EH (cell line): ENCODE measurements at places on chromosomes 5 and 9.

DNA sequence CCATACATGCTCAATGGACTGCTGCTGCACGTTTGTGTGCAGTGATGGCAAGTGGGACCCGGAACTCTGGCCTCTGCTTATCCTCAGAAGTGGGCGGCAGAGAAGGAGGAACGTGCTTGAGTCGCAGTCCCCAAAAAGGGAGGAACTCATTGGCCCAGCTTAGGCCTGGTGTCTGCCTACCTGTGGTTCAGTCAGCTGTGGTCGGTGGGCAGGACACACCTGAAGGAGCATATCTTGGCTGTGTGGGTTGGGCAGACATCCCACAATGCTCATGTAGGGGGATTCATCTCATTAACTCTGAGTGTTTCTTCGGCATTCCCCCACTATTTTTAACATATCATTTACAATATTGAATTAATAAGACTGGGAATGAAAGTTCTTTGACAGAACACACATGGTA, 122.9 kb upstream of the IL12B start:
- no peak for DNase-seq

DNA sequence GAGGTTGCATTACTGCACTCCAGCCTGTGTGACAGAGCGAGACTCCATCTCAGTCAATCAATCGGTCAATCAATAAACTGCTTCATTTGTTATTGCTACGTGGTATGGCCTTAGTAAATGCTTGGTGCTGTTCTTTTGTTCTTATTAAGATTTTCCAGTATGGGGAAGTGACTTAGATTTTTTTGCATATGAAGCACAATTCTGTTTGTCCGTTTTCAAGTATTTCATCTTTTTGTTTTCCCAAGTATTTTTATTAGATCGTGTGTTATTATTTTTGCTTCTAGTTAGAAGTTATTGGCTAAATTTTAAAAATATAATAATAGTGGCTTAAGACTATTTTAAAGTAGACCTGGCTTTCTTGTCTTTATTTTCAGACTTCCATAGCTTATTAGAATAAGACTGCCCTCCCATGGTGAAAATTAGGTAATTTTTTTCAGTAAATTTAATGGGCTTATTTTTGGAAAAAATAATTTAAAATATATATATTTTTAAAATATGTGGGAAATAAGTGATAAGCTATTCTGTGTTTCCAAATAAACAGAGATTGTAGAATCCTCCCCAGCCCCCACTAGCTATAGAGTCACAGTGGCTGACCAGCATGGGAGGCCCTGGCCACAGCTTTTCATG, 14.7 kb upstream of the OMD start:
- DNase-seq: peak; percentile 32

GRCh38 chr5:53246042-53246836, 136.7 kb upstream of the MOCS2 start:
- DNase-seq: peak; percentile 92

DNA sequence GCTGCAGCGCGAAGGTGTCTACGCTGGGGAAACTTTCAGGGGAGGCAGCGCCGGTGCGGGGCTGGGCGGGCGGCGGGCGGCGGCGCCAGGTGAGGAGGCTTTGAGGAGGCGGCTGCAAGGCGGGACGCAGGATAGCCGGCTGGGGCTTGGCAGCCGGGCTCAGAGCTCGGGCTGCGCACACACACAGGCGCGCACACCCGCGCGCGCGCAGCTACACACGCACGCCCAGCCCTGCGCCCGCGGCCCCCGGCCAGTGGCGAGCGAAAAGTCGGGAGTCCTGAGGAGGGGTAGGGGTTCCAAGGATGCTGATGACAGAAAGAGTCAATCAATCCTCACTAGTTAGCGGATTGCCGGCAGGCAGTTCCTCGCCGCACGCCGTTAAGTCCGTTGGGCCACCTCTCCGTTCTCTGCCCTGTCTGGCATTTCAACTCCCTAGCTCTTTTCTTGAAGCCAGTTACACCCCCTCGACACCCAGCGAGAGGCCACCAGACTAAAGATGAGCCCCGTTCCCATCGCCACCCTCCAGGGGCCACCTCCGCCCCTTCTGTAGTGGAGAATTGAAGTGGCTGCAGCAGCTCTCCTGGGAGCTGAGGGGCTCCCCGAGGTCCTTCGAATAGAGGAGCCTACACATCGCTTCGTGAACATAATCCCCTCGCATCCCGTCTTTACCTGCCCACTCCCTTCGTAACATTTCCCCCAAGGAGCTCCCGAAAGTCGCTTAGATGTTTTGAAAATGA, 1640.3 kb upstream of the C9orf72 start:
- no peak for DNase-seq

- no peak for DNase-seq
These were observed 185.5 kb downstream of the OLFM1 start for GRCh38 chr9:135273008-135273407.

DNA sequence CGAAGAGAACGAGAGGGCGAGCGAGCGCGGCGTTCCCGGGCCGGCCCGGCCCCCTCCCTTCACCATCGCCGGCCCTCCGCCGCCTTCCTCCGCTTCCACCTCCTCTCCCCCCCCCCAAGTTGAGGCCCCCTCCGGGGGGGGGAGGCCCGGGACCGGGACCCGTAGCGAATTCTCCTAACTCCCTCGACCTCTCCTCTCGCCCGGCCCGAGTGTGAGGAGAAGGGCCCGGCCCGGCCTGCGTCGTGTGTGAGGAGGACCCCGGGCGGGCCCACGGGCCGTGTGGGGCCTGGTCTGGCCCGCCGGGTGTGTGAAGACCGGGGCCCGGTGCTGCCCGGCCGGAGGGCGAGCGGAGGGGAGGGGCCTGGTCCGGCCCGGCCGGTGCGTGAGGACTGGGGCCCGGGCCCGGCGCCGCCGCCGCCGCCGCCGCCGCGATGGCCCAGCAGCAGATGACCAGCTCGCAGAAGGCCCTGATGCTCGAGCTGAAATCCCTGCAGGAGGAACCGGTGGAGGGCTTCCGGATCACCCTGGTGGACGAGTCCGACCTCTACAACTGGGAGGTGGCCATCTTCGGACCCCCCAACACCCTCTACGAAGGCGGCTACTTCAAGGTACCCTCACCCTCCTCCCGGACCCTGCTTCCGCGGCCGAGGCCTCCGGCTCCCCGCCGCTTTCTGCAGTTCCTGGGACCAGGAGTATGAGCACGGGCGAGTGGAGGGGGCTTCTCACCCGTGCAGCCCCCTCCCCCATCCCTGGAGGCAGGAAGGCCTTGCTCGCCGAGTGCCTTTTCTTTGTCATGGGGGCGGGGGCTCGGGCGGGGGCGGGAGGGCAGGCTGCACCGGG, 587 bp downstream of the UBE2R2 start:
- peak; percentile 84 for DNase-seq

DNA sequence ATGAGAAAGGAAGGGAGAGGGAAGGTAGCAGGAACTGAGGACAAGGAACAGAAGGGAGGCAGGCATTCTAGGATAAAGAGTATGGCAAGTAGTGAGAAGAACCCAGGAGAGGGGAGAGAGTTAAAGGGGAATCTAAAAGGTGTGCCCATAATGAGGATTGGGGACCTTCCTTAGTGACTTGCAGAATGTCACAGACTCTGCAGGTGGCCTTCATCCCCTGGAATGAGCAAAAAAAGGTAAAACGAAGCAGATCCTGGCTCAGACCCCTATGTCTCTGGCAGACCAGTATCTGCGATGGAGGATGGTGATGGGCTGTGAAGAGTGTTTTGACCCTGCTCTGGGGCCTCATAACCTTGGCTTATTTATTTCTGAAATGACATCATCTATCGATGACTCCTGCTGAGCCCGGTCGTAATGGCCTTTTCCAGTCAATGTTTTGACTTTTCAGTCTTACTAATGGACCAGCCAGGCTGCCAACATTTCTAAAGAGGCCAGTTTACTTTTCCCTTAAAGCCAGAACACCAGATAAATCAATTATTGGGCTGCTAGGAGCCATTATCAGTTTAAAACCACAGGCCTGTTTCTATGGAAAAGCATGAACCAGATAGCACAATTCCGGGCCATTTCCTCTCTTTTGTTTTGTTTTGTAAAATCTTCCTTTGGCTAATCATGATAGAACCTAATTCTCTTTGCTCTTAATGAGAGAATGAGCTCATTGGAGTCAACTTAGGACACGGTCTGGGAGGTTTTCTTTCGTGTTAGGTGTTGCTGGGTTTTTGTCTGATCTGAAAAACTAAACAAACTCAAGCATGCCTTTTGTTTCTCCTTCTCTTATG, 3.1 kb downstream of the TMOD1 start:
- peak; percentile 7 for DNase-seq

- no peak for DNase-seq
These were observed 405.4 kb downstream of the TMEM232 start for GRCh38 chr5:110321117-110321516.

DNA sequence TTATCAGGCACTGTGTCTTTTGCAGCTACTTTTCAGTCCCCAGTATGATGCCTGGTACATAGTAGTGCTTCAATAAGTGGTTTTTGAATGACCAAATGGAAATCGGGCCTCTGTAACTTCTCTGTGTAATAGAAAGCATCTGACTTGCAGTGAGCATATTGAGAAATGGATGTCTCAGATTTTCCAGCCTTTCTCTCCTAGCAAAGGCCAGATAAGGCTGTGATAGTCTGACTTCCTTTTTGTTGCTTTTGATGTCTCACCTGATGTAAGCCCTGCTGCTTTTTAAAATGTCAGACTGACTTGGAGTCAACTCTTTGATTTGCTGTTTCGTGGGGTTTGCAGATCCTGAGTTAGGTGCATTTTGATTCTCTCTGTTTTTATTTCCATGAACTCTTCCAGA, 590.0 kb upstream of the ZNF608 start:
- no peak for DNase-seq

- no peak for DNase-seq
These were observed 210.2 kb upstream of the ISL1 start for GRCh38 chr5:51172903-51173626.

- no peak for DNase-seq
These were observed 1945.9 kb upstream of the NUDT12 start for GRCh38 chr5:105508519-105508918.

DNA sequence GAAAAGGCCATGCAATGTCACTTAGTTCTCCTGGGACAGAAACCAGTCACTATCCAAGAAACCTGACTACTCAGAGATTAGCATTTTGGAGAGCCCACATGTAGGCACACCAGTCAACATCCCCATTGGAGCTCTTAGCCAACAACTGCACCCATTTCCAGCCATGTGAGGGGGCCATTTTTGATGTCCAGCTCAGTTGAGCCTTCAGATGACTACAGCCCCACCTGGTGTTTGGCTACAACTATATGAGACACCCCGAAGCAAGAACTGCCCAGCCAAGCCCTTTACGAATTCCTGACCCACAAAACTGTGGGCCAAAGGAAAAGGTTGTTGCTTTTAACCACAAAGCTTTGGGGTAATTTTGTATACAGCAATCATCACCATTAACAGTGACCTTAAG, 300.1 kb downstream of the ASTN2 start:
- DNase-seq: peak; percentile 16

- DNase-seq: no peak
These were observed 21.1 kb downstream of the ERCC6L2 start for GRCh38 chr9:95896580-95896979.

GRCh38 chr9:33480976-33481375, 7.3 kb upstream of the NOL6 start:
- DNase-seq: no peak
